ENCODE measurements at places on chromosomes 3 and 15. TPM values are rescaled to one million over a fixed set of nuclear protein-coding genes. Genes with fewer than 3 reads are reported as not detected.
A peak's percentile ranks its signal among the peaks of the same experiment; 100 is the strongest.

- DNase-seq: no peak
These were observed 58.9 kb upstream of the KY start for GRCh38 chr3:134709561-134710312.

The PRR20G gene
- total RNA-seq: not detected

The TTC21A gene
- 1.5 TPM for total RNA-seq

DNA sequence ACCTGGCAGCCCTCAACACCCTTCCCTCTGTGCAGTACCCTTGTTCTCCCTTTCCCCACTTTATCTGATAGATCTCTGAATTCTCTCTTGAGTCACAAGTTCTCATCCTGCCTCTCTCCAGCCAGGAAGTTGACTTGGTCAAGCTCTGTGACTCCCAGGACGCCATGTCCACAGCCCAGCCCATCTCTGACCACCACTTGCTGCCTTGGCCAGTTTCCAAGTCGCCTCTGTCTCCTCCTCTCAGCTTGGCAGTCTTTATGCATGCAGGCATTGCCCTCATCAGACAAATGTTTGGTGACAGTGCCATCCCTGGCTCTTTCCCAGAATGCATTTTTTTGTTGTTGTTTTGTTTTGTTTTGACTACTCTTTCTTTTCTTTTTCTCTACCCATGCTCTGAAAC, 25.7 kb downstream of the ZNF35 start:
- DNase-seq: no peak

- no peak for DNase-seq
These were observed 8.7 kb downstream of the DCUN1D1 start for GRCh38 chr3:182971637-182972036.

- peak; percentile 19 for DNase-seq
These were observed 236.6 kb downstream of the TBC1D5 start for GRCh38 chr3:17505856-17506255.

The TAGLN3 gene
- total RNA-seq: 0.19 TPM

The ATP13A4 gene
- not detected for total RNA-seq

GRCh38 chr3:114872588-114872987, 274.5 kb downstream of the ZBTB20 start:
- DNase-seq: no peak

The THAP10 gene
- 2.0 TPM for total RNA-seq

DNA sequence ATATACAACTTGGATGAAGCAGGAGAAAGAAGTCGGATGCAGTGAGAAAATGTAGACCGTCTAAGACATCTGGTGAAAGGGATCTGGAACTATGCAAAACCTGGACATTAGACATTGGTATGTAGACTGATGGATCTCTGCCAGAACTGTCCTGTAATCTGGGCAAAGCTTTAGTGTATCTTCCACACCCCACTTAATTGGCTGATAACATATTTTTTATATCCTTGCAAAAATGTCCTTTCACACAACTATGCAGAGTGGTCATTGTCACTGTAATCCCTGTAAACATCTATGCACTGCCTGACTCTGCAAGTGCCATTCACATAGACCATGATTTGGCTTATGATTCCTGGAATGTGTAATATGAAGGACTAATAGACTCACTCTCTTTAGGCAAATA, 163.1 kb downstream of the TUSC7 start:
- DNase-seq: no peak

DNA sequence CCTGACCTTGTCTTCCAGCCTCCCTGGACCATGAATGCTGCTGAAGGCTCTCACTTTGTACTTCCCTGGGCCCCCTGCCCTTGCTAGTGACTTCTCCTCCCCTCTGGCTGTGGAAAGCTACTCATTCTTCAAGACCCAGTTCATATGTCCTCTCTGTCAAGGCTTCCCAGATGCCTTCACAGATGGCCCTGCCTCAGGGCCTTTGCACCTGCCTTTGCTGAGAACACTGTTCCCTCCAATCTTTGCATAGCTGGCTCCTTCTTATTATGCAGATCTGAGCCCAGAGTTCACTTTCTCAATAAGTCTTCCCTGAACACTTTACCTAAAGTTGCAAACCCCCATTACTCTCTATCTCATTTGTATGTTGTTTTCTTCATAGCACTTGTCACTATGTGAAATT, 97.1 kb upstream of the CTDSPL start:
- DNase-seq: no peak

DNA sequence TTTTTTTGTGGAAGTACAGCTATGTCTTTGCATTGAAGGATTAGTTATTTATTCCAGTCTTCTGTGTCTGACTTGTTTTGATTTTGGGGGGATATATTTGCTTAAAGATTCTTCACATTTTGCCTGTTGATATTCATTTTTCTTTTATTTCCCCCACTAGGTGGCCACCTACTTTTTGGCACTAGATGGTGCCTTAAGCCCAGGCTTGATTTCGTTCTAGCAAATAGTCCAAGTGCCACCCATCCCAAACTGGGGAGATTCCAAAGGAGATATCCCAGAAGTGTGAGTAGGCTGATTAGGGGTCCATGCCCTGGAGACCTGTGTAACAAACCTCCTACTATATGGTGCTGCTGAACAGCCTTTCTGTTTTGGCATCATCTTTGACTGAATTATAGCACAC, 80.0 kb upstream of the SPATA16 start:
- DNase-seq: peak; percentile 20

DNA sequence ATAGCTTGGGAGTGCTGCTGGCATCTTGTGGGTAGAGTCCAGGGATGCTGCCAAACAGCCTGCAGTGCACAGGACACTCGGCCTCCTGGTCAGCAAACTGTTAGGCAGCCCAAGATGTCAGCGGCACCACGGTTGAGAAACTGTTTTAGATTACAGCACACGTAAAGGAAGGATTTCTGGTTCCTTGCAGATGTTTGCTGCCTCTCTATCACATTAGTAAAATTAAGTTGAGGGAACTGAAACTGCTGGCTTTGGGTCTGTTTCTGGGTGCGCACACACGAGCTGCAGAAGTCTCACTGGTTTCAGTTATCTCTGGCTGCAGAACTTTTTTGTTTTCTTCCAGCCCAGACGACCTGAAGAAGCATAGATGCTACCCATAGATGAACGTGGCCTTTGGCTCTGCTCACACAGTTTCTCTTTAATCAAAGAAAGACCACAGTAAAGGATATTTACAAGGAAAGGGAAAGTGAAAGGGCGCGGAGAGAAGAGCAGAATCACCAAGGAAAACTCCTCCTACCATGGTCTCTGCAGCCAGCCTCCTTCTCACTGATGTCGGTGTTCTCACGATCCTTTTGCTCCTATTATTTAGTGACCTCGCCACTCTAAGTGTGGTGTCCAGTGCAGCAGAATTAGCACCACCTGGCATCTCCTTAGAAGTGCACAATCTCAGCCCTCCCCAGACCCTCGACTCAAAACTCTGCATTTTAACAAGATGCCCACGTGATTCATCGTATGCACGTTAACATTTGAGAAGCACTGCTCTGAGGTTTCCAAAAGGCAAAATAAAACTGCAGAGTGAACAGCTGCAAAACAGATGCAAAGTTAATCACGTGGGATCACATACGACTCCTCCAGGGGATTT, 50.6 kb upstream of the AKAP13 start:
- no peak for DNase-seq

The MGLL gene
- 73.0 TPM for total RNA-seq

DNA sequence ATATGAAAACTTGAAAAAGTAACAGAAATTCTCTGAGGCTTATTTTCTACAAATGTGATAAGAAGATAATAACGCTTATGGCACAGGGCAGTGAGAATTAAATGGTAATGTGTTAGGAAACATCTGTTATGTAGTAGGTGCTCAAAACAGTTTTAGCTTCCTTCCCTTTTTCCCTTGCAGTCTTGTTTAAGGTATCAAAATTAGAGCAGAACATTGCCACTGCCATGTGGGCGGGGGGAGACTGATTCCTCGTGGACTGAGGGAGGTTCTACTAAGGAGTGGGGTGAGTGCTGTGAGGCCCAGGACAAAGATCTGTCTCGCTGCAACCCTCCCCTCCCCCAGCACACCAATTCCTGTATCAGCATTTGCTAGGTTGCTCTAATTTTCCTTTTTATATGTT, 702.4 kb downstream of the TUSC7 start:
- no peak for DNase-seq

- no peak for DNase-seq
These were observed 246.2 kb upstream of the MCTP2 start for GRCh38 chr15:93985176-93985575.

The KCNH8 gene
- under 0.01 TPM for total RNA-seq

DNA sequence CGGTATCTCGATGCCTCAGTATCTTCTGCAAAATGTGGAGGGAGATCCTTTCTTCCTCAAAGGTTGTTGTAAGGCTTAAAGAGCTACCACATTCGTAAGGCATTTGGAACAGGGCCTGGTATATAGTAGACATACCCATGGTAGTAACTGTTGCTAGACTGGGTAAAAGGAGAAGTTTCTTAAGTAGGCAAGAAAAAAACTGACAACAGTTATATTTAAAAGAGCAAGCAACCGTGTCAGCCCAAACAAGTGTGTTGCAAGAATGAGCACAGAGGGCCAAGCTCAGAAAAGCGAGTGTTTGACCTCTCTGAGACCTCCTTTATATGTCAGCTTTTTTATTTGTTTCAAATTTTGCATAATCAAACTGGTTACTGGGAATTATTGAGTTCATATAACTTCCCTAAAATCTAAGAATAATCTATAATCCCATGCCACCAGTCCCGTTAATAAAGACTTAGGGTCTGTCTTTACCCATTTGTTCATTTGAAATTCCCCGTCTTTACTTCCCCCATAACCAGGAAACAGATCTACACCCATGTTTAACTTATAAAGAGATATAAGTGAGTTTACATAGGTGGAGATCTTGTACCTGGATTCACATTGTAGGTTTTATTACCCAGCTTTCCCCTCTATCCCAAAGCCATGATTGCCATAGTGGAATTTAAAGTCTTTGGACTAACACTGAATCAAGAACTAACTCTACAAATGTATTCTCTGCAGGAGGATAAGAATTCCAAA, 7.3 kb downstream of the B3GNT5 start:
- no peak for DNase-seq
